Stimulated activated CD4-positive, alpha-beta T cell treated with anti-CD3 and anti-CD28 coated beads, TNF-alpha, amount 100 ng/mL, for 1 hour (primary cell): ENCODE measurements at places on chromosomes 5 and 9.

DNA sequence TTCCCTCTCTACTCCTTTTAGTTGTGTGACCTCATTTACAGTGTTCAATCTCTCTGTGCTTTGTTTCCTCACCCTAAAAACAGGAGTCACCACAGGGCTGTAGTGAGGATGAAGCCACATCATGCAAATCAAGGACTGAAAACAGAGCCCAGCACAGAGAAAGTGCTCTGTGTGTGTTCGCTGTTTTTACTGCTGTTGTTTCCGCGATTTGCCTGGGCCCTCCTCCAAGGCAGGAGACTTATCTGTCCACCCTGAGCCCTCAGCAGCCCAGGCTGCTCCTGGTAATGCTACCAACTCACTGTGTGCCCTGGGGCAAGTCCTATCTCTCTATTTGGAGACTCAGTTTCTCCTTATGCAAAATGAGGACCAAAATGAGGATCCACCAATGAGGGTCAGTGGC lies 87.2 kb upstream of the NEURL1B start:
- no peak for DNase-seq

DNA sequence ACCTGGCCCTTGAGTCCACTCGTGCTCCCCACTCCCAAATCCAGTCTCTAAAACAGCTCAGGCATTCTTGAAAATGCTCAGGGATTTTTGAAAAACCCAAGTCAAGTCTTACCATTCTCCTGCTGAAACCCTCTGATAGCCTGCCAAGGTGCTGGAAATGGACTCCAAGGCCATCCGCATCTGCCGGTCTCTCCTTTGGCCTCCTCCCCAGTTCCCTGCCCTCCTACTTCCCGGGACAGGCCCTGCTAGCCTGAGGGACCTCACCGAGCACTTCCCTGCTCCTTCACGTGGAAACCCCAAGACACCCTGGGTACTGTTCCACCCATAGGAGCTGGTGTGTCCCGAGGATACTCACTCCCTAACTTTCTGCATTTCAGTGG lies 49.8 kb upstream of the GADD45G start:
- DNase-seq: no peak

DNA sequence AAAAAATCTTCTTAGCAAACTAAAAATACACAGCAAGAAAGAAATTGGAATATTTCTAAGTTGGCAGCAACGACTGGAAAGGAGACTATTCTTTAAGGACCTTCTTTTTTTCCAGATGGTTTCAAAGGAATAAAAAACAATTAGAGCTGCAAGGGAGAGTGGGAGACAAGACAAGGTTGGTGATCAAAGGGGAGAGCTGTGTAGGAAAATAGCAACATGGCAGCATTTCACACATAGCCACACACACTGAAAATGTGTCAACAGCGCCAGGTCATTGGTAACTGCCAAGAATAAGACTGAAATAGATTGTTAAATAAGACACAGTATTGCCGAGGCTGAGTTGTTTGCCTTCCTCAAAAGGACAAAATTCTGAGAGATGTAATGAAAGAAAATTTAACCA lies 88.1 kb upstream of the TLE1 start:
- no peak for DNase-seq

- DNase-seq: no peak
These were observed 180.9 kb downstream of the AOPEP start for GRCh38 chr9:94907264-94907936.

- DNase-seq: no peak
These were observed 176.7 kb downstream of the PRR16 start for GRCh38 chr5:120640778-120641177.

DNA sequence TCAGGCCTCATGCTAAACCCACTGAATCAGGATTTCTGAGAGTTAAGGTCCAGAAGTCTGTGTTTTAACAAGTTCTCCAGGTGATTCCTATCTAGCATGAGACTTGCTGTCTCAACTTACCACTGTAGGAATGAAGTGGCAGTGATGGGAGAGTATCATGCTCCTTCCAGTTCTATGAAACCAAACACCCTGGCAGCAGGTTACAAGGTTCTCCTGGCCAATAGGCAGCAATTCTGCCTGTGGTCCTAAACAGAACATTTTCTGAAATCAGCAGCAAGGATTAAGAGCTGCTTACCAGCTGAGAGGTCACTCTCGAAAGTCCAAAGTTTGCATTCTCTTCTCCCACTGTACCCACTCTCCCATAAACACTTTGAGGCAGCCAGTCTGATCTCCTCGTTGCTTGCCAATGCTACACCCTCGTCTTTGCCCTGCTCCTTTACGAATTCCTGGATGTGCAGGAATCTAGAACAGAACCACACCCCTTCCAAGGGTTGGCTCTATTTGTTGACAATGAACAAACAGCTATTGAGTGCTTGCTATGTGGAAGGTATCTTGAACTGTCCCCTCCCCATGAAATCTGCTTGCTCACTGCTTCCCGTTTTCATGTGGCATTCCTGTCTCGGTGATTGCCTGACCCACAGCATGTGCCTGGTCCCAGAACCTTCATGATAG lies 100.5 kb downstream of the TMEM174 start:
- DNase-seq: no peak

- no peak for DNase-seq
These were observed 10.3 kb upstream of the IL3 start for GRCh38 chr5:132050136-132050535.

- DNase-seq: no peak
These were observed 35.9 kb downstream of the ITK start for GRCh38 chr5:157216391-157217142.

- DNase-seq: peak; percentile 62
These were observed 3.7 kb upstream of the STXBP1 start for GRCh38 chr9:127608104-127608966.

DNA sequence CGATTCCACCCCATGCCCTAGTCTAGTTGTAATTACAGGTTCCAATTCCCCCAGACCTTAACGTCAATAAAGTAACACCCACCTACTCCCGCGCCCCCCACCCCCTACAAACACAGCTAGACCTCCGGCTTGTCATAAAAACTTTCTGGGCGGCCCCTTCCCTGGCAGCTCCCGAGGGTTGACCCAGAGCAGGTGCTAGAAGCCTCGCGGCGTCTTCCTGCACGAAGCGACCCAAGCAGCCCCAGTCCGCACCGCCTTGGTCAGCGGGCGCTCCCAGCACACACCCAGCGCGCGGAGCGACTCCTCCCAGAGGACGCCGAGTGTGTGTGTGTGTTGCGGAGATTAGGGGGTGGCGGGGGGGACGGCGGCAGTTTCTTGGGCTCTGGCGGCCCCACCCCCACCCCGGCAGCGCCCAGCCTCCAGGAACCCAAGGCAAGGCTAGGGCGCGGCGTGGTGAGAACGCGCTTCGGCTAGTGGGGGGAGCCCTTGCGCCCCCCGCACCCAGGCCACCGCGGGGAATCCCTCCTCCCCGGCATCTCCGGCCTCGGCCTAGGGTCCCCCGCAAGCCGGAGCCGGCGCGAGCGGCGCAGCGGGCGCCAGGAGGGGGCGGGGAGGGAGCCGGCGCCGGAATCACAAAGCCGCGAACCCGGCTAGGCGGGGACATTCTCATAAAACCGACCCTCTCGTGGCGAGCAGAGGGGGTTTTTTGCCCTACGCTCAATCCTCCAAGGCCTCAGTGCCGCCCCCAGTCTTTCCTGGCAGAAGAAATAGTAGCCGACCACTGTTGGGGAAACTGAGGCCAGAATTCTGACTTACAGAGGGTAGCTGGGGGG lies 2.2 kb downstream of the PCDH1 start:
- no peak for DNase-seq
